Peyer's patch (tissue), 4 donors: ENCODE measurements at places on chromosomes 4 and X. TPM values are rescaled to one million over a fixed set of nuclear protein-coding genes. Genes with fewer than 3 reads are reported as not detected.

Gene ASB9
- total RNA-seq = 2.1 TPM

Gene SSX4
- total RNA-seq = not detected

- no peaks in the 10 kb centered on the region for H3K27me3 ChIP-seq
- no peaks in the 10 kb centered on the region for H3K4me1 ChIP-seq
- no peaks in the 10 kb centered on the region for H3K36me3 ChIP-seq
- H3K27ac ChIP-seq = no peak overlapping the region
- DNase-seq = no peak
Observed at GRCh38 chr4:165299399-165300060, 27.9 kb upstream of the MSMO1 start.

DNA sequence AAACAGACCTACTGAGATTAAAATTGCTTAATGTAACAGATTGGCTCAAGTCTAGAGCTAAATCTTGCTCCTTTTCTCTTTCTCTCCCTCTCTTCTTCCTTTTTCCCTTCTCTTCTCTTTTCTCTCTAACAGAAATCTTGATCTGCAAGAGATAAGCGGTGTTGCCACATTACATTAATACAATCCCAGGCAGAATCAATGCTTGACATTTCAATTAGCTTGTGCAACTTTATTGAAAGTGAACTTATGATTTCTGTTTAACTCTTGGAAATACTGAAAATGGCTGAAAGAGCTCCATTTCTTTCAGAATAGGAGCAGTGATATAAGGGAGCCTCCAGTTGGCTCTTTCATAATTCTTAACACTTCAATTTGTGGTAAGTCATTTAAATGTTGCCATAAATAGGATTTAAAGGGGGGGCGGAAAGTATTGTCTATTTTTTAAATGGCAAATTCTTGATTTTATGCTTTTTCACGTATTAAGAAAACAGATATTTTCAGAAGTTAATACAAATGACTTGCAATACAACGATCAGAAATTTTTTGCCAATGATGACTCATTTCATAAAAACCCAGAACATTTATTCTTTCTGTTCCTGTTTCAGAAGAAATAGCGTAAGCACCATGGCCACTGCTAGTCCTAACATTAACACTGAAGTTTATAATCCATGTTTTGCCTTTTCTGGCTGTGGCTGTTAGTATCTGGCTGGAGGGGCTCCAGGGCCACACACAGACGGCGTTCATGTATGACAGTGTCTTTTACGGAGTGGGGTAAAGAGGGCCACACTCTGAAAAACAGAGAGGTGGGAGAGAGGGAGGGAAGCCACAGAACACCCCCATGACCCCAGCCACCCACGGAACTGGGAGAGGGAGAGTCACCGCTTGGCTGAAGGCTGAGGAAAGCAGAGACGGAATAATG is 115.7 kb upstream of the FAT1 start:
- H3K27ac ChIP-seq = peak overlapping the region; percentile 74
- no peak for DNase-seq
- no peak overlapping the region for H3K4me3 ChIP-seq
- no peaks in the 10 kb centered on the region for H3K4me1 ChIP-seq
- no peaks in the 10 kb centered on the region for H3K36me3 ChIP-seq
- no peaks in the 10 kb centered on the region for H3K27me3 ChIP-seq

- DNase-seq = no peak
- H3K27ac ChIP-seq = no peak overlapping the region
- H3K4me3 ChIP-seq = no peak overlapping the region
- no peaks in the 10 kb centered on the region for H3K36me3 ChIP-seq
- H3K27me3 ChIP-seq = no peaks in the 10 kb centered on the region
- H3K4me1 ChIP-seq = no peaks in the 10 kb centered on the region
Observed at GRCh38 chr4:78764498-78764961, 11.6 kb upstream of the BMP2K start.
